ENCODE measurements at places on chromosomes 2 and 18.

- DNase-seq: no peak
These were observed 118.3 kb downstream of the DOK6 start for GRCh38 chr18:69518989-69519388.

DNA sequence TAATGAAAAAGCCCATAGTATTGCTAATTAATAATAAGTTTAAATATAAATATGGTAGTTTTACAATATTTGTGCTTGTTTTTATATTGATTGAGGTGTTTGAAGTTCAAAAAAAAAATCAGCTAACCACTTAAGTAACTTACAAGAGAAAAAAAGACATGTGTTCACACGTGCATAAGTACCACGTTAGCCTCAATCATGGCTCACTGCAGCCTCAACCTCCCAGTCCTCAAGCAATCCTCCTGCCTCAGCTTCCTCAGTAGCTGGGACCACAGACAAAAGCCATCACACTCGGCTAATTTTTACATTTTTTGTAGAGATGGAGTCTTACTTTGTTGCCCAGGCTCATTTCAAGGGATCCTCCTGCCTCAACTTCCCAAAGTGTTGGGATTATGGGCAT, 19.4 kb downstream of the MGAT4A start:
- no peak for DNase-seq

GRCh38 chr2:183991968-183992367, 606.4 kb upstream of the ZNF804A start:
- no peak for DNase-seq

GRCh38 chr2:160140471-160140870, 59.6 kb downstream of the ITGB6 start:
- no peak for DNase-seq

DNA sequence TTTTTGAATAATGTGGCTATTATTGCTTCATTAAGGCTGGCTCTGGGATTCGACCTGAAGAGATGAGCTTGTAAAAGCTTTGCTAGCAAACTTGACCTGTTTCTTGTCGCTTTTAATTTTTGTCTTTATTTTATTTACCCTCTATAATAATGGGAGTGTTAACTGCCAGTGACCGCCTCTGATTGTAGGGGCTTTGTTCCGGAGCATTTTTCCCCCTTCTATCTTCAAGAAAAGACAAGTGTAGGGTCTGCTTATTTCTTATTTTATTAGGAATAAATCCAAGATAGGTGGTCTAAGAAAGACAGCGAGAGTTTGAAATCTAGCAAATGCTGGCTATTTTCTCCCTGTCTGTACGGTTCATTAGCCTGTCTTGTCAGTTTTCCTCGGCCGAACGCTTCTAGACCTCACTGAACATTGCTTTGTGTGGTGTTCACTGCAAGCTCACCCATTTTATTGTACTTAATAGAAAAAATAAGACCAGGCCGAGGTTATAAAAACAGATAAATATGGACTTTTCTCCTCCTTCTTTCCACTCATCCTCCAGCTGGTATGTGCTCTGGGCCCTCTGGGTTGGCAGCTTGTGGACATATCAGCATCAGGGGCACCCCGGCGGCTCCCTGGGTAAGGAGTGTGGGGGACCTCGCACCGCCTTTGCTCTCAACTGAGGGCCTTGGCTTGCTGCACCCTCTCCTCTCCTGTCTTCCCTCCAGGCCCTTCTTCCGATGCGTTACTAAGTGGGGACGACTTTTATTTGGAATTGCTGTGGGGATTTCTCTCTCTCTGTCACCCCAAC, 8.5 kb downstream of the MEIS1 start:
- DNase-seq: no peak

GRCh38 chr18:63207835-63208234, 111.7 kb downstream of the BCL2 start:
- no peak for DNase-seq

GRCh38 chr18:44823782-44824181, 143.1 kb downstream of the SETBP1 start:
- no peak for DNase-seq

DNA sequence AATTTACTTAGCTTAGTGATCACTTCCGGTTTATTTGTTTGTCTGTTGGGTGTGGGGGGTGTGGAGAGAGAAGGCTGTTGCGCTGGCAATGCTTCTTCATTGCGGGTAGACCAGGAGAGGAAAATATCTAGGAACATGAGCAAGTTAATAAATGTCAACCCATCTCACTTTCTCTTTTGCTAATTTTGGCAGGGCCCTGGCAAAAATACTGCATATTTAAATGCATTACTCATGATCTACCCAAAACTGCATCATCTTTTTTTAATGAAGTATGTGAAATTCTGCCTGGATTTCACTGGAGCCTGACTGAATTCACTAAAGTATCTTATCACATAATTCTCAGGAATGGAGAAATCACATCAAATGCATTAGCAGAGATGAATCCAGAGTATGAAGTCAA, 1131.0 kb upstream of the NXPH2 start:
- no peak for DNase-seq

DNA sequence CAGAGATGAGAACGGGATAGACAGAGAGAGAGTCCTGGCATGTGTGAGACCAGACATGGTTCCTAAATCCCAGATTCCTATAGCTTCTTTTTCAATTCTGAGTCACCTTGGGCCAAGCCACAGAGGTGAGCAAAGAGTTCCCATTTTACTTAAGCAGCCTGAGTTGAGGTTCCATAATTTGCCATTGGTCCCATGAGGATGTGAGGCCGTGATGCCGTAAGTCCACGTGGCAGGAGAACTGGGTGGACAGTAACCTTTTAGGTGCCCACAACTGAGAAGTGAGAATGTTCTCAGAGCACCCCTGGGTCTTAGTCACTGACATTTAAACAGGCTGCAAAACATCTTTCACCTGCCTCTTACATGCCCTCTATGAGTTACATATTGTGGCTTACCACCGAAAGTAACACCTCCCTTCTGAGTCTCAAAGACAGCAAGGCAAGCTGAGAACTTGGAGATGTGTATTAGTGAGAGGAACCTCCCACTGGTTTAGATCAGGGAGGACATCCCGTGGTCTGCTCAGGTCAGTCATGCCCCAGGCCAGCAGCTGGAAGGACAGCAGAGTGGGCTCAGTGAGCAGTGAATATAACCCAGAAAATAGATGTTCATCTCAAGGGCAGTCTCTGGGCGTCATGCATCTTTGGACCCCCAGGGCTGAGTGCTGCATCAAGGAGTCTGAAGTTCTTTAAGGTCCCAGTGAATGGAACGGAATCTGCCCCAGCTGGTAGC, 127.9 kb upstream of the LGALSL start:
- DNase-seq: no peak

DNA sequence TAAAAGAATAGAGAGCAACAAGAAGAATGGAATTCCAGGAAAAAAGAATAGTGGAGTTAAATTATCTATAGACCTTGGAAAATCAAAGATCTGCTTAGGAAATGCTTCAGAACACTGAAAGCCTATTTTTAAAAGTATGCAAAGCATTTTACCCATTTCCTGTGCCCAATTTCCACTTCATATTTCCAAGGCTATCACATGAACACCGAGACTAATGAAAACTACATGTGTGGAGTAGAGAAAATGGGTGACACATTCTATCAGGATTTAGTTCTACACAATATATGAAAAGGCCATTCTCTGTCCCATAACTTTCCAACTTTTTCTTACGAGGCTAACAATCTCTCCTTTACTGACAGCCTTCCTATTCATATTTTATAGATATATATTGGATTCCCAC, 279.4 kb downstream of the CCDC178 start:
- no peak for DNase-seq

GRCh38 chr2:119838179-119838578, 78.5 kb downstream of the PTPN4 start:
- no peak for DNase-seq

- no peak for DNase-seq
These were observed 185.7 kb upstream of the ZEB2 start for GRCh38 chr2:144705328-144706245.

DNA sequence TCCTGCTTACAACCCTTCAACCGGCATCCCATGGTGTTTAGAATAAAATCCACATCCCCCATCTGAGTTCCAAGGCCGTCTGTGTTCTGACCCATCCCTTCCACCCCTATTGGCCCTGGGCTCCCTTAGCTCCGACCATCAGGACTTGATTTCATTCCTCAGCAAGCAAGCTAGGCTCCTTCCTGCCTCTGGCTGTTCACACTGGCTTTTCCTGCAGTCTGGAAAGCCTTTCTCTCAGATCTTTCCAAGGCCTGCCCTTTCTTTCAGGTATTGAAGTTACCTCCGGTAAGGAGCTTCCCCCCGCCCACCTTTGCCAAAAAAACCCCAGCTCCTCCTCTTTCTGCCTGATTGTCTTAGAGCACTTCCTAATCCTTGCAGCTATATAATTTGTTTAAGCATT, 86.8 kb downstream of the CLIP4 start:
- DNase-seq: no peak

DNA sequence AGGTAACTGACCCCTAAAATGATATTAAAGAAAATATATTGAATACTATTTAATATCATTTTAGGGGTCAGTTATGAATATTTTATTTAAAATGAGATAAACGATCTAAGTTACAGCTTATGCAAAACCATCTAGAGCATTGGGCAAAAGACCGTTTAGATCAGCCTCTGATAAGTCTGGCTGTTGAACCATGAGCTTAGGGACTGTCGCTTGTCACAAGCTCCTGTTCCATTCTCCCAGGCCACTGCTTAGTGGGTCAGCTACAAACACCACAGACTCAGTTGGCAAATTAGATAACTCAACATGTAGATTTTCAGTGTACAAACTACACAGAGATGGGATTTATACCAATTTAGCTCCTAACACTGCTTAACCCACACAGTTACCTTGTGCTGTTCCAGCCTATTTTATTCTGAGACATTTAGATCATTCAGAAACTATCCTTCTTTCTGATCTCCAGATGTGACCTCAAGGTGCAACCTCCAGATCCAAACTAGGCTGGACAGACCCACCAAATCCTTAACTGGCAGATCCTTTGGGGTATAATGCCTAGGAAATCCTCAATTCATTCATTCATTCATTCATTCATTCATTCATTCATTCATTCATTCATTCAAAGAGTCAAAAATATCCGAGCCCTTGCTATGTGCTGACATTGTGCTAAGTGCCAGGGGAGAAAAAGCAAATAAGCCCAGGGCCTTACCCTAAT, 82.8 kb downstream of the HRH4 start:
- DNase-seq: no peak

DNA sequence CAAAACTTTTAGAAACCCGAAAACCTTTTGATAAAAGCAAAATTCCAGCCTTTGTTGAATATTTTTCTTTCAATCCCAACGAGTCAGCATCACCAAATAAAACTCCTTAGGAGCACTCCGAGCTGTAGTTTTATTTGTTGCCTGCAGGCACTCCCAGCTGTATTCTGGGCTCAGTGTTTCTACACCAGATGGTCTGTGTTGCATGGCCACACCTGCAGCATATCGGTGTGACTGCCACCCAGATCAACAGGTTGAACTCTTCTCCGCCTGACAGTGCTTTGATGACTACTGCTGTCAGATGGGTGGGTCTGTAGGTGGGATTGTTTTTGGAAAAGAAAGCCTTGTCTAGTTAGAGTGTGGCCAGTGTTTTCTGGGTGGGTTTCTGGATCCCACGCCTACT, 32.7 kb downstream of the APCDD1 start:
- DNase-seq: no peak
